ENCODE measurements at places on chromosomes 5 and 9.
A peak's percentile ranks its signal among the peaks of the same experiment; 100 is the strongest.

- DNase-seq, result no peak
Measured at GRCh38 chr9:21862871-21863270, 60.4 kb downstream of the MTAP start.

DNA sequence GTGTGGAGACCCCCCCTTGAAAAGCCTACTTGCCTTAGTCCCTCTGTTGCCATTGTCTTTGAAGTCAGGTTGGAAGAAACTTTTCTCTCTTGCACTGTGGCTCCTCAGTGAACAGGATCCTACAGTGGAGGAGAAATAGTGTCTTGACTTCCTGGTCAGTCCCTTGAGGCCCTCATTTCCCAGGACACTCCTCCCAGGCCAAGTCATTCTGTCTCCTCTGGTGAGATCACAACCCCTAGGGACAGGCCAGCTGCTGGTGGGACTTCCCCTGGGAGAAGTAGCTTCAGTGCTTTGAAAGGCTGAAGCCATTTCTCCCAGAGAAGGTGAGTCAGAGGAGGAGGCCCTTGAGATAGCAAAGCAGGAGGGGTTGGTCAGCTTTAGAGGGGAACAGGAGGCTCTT is 10.1 kb upstream of the GRIA1 start:
- DNase-seq, result no peak

DNA sequence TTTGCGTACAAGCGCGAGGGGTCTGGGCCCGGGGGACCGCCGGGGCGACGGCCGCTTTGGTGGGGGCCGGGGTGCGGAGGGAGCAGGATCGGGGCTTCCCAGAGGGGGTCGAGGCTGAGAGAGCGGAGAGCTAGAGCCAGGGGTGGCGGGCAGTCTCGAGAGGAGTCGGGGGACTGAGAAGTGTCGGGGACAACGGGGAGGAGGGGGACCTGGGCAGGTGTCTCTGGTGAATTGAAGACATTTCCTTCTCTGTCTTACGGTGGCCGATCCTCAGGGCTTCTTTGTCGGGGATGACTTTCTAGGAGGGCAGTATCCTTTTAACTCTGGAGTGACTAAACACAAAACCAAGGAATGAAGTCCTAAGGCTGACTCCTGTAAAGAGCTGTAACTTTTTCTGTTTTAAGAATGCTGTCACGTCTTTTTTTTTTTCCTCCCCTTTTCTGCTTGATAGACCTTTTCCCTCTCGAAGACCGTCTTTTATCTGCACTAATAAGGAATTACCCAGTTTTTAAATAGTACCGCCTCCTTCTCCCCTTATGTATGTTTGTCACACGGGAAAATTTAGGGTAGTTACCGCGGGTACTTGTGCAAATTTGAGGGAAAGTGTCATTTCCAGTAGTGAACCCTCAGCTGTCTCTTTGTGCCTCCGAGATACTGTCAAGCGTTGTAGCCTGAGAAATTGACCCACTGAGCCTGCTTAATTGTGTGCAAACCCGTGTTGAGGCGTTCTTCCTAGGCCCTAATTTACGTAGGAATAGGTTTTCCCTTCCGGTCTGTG is 822 bp downstream of the DENND4C start:
- DNase-seq, result peak; percentile 28

DNA sequence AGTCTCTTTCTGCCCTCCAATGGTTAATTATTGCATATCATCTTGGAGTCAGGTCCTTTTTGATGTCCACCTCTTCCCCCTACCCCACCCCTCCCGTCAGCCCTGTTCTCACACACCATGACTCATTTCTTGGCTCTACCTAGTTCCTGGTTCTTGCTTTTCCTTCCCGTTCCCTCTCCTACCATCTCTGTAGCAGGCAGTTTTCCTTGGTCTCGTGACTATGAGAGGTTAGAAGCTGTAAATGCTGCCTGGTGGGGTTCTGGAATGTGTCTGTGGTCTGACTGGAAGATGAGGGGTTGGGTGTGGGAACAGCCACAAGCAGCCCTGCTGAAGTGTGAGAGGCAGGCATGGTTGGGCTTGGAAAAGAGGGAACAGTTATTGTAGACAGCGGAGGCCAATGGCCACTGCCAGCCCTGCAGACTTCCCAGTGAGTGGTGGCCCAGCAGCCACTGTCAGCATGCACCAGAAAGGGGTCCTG is 18.2 kb downstream of the SLC22A5 start:
- peak; percentile 96 for DNase-seq

GRCh38 chr5:55411876-55412275 is 104.1 kb downstream of the MTREX start:
- no peak for DNase-seq

DNA sequence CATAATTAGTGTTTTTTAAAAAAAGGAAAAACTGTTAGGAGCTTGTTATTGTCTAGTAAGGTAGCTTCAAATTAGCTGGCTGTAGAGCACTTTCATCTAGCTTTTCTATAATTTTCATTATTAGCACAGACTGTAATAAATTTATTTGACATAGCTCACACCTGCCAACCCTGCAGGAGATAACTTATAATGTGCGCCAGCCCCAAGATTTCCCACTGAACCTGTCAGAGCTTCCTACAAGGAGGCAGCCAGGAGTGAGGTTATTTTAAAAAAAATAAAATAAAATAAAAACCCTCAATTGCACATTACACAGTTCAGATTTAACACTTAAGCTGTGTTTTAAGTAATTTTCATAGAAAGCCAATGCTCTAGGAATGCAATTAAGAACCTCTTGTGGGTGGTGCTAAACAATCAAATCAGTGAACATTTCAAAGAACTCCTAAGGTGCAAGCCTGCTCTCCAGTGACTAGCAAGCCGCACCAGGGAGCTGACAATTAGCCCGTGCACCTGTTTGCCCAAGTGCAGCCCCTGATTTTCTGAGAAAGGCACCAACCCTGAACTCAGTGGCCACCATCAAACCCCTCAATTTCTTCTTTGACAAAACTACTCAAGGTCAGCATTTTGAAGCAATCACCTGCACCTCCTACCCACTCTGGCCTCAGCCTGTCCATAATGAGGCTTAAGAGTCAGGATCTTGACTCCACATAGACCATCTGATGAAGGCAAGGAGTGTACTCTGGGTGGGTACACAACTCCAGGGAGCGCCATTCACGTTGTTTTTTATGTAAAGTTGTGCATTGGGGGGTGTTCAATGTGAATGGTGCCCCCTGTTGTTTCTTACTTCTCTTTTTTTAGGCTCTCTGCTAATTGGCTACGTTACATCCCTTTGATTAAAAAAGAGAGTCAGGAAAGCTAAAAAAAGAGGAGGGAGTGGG is 385.3 kb upstream of the WWC1 start:
- no peak for DNase-seq

- peak; percentile 49 for DNase-seq
Measured at GRCh38 chr5:84088996-84089395, 295.7 kb downstream of the EDIL3 start.

GRCh38 chr5:138850865-138851435 is 24.2 kb downstream of the LRRTM2 start:
- DNase-seq, result no peak

GRCh38 chr9:83125671-83126070 is 62.7 kb upstream of the RASEF start:
- DNase-seq, result no peak

DNA sequence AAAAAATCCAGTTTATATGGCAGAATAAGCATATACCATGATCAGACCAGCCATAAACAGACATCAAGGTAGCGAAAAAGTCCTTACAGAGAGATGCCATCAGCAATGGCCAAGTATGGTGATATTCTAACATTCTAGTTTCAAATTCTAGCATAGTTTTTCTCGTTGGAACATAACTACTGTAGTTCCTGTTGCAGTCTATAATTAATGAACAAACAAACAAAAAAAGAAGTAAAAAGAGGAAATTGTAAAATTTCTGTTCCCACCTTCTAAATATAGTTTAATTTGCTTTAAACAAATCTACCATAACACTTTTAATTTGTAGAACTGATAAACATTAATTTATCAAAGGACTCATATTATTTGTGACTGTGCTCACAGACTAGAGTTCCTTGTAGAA is 9.9 kb upstream of the CD180 start:
- no peak for DNase-seq

GRCh38 chr9:8895106-8895860 is 1095.7 kb upstream of the DMAC1 start:
- no peak for DNase-seq

DNA sequence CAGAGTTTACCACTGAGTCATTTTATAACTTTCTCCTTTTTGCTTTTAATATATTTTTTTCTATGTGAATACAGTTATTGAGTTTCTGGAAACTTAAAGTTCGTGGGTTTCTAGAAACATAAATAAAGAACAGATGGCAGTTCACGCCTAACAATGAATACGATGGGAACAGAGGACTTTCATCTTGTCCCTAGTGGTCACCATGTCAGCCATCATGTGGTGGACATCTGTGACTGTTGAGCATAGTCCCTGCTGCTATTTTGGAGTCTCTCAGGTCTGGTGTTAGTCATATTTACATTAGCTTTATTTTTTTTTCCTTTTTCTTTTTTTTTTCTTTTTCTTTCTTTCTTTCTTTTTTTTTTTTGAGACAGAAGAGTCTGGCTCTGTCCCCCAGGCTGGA is 85.3 kb downstream of the XRCC4 start:
- DNase-seq, result no peak

- DNase-seq, result no peak
Measured at GRCh38 chr5:65924366-65925043, 1.9 kb upstream of the ERBIN start.

- no peak for DNase-seq
Measured at GRCh38 chr9:97628668-97629067, 4.5 kb downstream of the TSTD2 start.

DNA sequence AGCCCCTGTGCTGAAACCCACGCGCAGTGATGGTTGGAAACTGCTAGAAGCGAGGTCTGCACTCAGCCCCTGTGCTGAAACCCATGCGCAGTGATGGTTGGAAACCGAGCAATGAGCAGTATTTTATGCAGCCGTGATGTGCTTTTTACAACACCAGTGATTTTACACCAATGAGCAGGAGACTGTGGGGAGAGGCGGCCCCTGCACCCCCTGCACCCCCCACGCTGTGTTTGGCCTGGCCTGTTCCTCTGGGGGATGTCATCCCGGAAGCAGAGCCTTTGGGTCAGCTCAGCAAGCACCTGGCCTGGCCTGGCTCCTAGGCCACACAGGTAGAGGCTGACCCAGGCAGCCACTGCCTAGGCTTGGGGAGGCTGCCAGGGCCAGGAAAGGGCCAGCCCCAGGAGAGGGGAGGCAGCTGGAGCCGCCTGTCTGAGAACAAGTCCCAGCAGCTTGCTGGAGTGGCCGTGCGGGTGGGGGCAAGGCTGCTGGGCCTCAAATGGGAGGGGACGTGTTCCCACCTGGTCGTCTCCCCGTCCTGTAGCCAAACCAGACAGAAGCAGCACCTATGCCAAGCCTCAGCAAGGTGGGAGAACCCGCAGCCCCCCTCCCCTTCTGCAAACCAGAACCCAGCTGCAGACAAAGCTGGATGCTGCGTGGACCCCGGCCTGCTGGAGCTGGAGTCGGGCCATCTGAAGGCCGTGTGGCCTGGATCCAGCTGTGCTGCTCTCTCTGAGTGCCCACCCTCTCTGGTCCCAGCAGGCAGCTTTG is 46.8 kb downstream of the DBH start:
- no peak for DNase-seq

- no peak for DNase-seq
Measured at GRCh38 chr9:91516777-91517176, 93.1 kb upstream of the NFIL3 start.

- DNase-seq, result peak; percentile 11
Measured at GRCh38 chr5:90809311-90810056, 250.9 kb downstream of the ADGRV1 start.

DNA sequence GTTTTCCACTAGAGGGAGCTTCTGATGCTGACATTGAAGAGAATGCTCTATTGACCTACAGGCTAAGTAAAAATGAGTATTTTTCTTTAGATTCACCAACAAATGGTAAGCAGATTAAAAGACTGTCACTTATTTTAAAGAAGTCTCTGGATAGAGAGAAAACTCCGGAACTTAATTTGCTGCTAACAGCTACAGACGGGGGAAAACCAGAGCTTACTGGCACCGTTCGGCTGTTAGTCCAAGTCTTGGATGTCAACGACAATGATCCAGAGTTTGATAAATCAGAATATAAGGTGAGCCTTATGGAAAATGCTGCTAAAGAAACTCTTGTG is 764 bp downstream of the PCDHA11 start:
- DNase-seq, result no peak

- no peak for DNase-seq
Measured at GRCh38 chr5:132481596-132482211, 8.9 kb downstream of the IRF1 start.

- DNase-seq, result no peak
Measured at GRCh38 chr5:32379421-32379820, 65.1 kb downstream of the ZFR start.

GRCh38 chr9:122302237-122303093 is 37.8 kb downstream of the MRRF start:
- DNase-seq, result no peak

- peak; percentile 11 for DNase-seq
Measured at GRCh38 chr9:92275541-92275940, 18.0 kb downstream of the IARS1 start.

DNA sequence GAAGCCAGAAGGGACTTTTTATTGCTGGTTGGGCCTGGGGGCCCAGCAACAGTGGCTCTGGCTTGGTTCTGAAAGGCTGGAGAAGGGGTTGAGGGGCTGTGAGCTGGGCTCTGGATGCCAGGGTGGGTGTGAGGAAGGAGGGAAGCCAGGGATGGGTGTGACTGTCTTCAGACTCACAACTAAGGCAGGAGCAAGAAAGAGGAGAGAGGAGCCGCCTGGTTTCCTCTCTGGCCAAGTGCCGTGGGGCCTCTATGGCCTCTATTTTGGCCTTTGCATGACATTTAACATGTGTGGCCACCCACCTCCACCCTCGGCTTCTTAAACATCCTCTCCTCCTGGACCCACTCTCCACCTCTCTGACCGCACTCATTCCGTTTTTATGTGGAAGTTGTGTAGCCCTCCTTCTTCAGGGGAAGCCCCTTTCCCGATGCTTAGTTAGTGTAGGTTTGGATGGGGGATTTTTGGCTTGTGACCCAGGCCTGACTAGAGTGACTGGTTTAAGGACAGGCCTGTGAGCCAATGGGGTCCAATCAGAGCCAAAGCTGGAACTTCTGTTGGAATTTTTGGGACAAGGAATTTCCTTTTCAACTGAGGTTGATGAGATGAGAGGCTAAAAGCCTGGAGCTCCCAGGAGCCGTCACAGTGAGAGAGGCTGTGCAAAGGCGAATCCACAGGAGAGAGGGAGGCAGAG is 517.8 kb downstream of the CCDC171 start:
- DNase-seq, result no peak

DNA sequence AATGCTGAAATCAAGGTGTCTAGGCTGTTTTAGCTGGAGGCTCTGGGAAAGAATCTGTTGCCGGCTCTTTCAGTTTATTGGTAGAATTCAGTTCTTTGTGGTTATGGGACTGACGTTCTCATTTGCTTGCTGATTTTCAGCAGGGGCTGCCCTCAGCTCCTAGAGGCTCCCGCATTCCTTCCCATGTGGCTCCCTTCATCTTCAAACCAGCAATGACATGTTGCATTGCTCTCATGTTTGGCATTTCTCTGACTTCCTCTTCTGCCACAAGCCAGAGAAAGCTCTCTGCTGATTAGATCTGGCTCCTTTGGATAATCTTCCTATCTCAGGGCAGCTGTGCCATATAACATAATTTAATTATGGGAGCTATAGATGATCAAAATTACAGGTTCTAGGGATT is 360.3 kb downstream of the LRRC70 start:
- DNase-seq, result peak; percentile 40

GRCh38 chr9:6106711-6107339 is 91.4 kb upstream of the RANBP6 start:
- DNase-seq, result peak; percentile 19

- peak; percentile 48 for DNase-seq
Measured at GRCh38 chr5:27124590-27124989, 86.2 kb upstream of the CDH9 start.
